Fibroblast of skin of right biceps (primary cell): ENCODE measurements at places on chromosomes 13 and 19.
A peak's percentile ranks its signal among the peaks of the same experiment; 100 is the strongest.

DNA sequence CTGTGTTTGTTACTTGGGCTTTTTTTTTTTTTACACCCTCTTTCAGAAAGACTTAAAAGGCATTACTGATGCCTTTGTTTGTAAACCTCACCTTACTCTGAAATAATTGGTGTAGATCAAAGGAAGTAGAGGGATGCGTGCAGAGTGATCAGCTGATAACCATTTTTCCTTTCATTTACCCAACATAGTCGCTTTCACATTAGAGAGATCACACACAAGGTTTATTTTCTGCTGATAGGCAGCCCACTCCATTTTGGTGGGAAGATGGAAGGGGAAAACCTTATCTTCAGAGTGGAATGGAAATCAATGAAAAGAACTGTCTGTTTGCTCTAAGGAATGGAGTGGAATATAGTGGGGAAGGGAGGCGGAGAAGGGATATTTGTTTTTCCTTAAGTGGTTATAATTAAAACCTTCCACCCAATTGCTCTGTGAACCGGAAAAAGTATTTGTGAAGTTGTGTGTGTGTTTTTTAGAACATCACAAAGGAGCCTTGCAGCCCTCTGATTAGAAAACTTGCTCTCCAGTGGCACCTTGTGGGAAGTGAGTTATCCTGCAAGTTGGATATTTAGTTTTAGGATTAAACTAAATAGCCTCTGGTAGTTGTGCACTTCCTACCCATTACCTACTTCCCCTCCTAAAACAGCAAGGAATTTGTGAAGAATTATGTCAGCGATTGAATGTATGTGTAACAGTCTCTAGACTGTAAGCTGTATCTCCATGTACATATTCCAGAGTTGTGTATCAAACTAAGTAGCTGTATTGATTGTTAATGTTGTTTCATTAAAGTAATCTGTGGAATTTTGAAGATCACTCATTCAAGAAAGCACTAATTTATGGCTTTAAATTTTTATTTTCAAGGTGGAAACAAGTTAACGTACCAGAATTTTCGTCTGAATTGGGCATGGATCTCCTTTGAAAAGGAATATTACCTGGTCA lies 76.8 kb downstream of the FREM2 start:
- DNase-seq, result peak; percentile 30

DNA sequence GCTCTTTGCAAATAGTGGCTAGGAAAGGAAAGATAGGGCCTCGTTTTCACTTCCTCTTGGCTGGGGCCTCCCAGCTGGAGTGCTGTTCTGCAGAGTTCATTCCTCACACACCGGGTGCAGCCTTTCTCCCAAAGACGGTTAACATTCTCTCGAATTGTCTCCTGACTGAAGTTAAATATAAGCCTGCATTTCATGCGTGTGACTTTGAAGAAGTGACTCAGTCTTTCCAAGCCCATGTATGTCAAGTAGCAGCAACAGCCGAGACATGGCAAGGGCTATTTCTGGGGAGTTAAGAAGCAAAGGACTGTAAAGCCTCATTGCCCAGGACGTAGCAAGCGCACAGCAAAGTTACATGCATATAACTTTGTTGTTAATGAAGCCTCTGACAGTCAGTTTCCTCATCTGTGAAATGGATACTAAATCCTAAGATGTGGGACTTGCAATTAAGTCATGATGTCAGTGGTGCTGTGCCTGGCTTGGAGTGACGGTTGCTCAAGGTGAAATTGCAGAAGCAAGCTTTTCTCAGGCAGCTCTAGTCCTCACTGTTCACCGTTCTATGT lies 502.4 kb downstream of the MYO16 start:
- DNase-seq, result peak; percentile 60

- DNase-seq, result peak; percentile 7
These were observed 14.5 kb downstream of the FFAR2 start for GRCh38 chr19:35462476-35462953.

- no peak for DNase-seq
These were observed 1392.0 kb upstream of the ATXN8OS start for GRCh38 chr13:68715651-68716050.

- DNase-seq, result peak; percentile 7
These were observed 14.2 kb downstream of the C19orf81 start for GRCh38 chr19:50663482-50663790.

DNA sequence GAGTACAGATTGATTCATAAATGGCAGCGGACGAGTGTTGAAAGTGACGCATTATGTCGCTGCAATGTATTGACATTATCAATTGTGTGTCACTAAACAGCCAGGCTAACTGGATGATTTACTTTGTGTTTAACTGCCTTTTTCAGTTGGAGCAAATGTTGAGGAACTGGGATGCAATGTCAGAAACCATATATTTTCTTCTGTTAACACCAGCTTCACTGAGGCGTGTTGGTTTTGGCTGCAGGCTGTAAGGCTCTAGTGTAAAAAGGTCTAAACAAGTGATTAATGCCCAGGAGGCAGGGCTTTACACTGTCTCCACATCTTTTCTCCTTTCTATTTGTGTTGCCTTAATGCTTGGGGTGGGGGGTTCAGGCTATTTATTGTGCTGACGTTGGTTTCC lies 80.1 kb downstream of the GGACT start:
- no peak for DNase-seq

GRCh38 chr13:64934569-64935362 lies 2295.4 kb downstream of the PCDH9 start:
- no peak for DNase-seq

- DNase-seq, result no peak
These were observed 65.0 kb upstream of the TRPC4 start for GRCh38 chr13:37934339-37935191.

DNA sequence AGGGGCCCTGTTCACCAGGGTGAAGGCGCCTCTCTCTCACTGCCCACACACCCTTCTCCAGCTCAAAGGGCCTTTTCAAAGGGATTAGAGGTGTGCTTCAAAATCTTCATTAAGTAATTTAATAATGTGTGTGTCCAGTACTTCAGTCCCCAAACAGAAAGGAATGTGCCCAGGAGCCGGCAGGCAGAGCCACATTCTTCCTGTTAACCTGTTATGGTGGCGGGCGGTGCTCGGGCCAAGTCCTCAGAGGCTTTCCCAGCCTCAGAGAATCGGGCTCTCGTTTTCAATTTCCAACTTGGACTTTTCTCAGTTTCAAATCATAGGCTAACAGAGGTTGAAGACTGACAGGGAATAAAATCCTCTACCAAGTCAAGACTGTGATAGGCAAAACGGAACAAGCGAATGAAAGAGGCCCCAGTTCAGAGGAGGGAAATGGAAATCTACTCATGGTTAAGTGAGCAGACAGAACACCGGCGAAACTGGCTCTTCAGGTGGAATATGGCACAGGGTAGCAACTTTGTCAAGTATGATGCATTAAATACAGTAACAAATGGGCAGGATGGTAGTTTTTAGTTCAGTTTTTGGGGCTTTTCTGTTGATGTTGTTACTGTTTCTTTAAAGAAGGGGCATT lies 68.6 kb downstream of the FOXO1 start:
- DNase-seq, result no peak

- DNase-seq, result peak; percentile 74
These were observed 1.0 kb downstream of the PRMT1 start for GRCh38 chr19:49677901-49678674.

- DNase-seq, result no peak
These were observed 19.6 kb upstream of the ZFP14 start for GRCh38 chr19:36398571-36398970.

DNA sequence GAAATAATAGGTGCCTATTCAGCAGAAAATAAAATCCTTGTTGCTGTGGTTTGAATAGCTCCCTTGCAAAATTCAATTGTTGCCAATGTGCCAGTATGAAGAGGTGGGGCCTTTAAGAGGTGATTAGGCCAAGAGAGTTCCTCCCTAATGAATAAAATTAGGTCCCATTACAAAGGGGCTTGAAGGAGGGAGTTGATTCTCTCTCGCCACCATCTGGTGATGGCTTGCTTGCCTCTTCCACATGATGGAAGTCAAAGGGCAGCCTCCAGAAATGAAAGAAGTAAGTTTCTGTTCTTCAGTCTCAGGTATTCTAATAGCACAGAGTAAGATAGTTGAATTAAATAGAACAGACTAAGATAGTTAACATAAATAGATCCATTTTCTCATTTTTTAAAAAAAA lies 3.0 kb upstream of the EEF1AKMT1 start:
- no peak for DNase-seq

DNA sequence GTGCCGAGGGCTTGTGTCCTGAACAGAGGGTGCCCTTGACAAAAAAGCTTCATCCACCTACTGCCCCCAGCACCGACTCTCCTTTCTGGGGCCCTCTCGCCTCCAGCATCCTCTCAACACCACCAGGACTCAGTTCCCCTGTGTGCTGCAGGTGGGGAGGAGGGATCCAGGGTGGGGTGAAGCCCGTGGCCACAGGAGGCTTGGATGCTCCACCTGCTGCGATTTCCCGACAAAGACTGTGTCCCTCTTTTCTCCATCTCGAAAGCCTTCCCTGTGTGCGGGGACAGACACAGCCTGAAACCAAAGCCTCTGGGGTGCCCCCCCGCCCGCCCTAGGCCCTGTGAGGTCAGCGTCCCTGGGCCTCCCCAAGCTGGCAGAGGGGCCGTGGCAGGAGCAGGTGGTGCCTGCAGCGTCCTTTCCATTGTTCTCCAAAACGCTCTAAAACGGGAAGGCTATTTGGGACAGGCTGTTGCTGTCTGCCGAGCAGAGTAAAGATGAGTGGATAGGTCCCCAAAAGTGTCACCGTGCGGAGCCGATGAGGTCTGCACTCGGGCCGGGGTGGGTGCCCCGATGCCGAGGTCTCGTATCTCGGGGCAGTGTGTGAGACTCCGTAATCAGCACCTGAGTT lies 185.7 kb downstream of the PTPRS start:
- DNase-seq, result no peak

DNA sequence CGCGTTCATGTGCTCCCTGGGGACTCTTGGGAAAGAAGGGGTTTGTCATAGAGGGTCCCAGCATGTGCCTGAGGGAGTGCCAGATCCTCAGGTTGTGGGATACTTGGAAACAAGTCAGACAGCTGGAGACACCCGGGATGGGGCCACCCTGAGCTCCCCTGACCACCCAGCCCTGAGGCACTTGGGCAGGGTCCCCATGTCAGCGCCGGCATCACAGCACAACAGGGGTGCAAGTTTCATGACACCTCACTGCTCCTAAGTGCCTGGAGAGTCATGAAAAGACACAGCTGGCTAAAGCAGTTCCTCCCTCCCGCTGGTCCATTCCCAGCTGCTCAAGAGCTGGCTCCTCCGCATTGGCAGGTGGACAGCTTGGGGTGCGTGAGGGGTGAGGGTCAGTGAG lies 102.7 kb downstream of the KDM4B start:
- no peak for DNase-seq

DNA sequence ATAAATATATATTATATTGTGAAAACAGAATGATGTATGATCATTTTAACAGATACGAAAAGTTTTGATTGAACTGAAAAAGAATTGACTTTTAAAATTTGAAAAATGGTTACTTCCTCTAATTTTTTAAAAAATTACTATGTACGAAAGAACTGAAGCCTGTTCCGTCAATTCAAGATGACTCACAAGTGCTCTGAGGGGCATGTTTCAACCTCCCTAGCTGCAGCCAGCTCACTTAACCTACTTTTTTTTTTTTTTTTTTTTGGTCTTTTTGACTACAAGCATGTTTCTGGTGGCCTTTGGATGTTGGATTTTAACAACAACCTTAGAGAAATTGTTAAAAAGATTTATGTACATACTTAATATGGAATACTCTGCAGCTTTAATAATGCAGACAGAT lies 1139.3 kb downstream of the DIAPH3 start:
- no peak for DNase-seq

- DNase-seq, result no peak
These were observed 43.9 kb downstream of the RAP2A start for GRCh38 chr13:97477844-97478243.

- DNase-seq, result no peak
These were observed 6.6 kb downstream of the ANKRD10 start for GRCh38 chr13:110907951-110908898.

DNA sequence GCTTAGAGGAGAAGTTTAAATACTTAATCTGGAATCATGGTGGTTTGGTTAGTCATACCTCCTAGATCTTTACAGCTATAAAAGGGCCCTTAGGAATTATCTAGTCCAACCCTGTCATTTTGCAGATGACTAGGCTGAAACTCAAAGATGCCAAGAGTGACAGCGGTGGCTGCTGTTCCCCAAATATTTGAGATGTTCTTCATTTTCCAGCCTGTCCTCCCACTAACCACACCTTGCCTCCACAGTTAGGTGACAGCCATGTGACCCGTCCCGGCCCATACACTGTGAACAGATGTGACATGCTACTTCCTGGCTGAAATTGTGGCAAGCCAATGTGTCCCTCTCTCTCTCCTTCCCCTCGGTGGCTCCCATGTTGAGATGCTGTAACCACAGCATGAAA lies 225.5 kb upstream of the IPO5 start:
- DNase-seq, result no peak

DNA sequence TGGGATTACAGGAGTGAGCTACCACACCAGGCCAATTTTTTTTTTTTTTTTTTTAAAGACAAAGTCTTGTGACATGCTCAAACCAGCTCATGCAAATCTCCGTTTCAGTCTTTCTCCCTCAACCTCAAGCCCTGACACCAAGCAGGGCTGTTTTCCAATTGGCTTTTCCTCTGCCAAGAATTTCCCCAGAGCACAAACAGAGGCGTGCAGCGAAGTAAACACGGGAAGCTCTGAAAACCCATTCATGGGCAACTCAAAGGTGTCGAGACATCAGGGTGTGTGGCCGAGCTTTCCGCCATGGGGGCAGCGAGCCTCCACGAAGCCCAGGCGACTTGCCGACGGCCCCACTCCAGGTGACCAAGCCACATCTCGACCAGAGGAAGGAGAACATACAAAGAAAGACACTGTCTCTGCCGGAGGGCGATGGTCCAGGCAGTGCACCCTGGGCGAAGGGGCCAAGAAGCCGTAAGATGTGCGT lies 70.0 kb downstream of the INSR start:
- DNase-seq, result no peak

DNA sequence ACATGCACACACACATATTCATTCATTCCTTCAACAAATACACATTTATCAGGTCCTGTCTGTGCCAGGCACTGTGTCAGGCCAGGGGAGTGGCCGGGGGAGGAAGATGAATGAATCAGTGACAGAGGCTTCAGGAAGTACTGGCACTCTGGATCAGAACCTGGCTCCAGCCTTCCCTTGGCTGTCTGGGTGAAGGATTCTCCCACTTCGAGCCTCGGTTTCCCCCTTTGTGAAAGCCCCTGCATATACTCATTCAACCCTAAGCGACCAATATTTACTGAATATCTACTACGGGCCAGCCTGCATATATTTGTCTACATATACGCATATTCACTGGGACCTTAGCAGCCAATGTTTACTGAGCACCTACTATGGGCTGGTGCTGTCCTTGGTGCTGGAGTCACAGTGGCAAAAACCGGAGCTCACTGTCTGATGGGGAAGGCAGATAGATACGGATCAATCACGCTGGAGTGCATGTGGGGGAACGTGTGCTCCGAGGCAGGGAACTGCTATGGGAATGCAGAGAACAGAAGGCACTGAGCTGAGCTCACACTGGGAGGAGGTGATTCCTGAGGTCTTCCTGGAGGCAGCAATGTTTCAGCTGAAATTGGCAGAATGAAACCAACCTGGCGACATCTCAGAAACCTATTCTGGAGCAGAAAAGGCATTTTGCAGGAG lies 636 bp upstream of the ZNF579 start:
- no peak for DNase-seq
